ENCODE measurements at places on chromosomes 3 and 15.

GRCh38 chr3:70201975-70202374 lies 110.5 kb downstream of the MDFIC2 start:
- DNase-seq, result no peak

GRCh38 chr3:18787441-18787840 lies 360.9 kb upstream of the KCNH8 start:
- DNase-seq, result no peak

DNA sequence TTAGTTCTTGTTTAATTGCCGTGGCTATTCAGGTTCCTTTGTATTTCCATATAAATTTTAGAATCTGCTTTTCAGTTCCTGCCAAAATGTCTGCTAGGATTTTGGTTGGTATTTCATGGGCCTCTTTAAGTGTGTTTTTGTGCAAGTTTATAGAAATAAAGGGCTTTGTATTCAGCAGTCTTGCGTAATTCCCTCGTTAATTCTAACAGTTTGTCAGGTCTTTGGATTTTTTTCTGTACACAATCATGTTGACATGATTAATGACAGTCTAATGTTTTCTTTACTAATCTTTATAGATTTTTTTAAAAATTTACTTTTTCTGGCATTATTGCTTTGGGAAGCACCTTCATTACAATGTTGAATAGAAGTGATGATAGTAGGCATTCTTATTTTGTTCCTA lies 120.9 kb downstream of the NEK11 start:
- DNase-seq, result no peak

- DNase-seq, result no peak
Observed at GRCh38 chr3:157285141-157285540, 125.2 kb upstream of the CCNL1 start.

DNA sequence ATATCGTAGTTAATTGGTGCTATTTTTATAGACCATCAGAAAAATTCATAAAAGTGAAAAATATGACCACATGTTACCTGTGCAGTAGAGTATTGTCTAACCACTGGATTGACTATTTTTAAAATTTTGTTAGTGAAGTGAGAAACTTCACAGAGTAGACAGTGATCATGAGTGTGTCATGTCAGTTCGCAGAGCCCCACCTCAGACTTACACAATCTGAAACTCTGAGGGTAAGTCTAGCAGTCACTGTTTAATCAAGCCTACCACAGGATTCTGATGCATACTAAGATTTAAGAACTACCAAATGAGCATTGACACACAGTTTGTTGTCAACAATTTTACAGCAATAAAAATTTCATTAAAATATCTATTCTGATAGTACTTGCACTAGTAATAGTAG lies 552.9 kb upstream of the SUCLG2 start:
- DNase-seq, result no peak

DNA sequence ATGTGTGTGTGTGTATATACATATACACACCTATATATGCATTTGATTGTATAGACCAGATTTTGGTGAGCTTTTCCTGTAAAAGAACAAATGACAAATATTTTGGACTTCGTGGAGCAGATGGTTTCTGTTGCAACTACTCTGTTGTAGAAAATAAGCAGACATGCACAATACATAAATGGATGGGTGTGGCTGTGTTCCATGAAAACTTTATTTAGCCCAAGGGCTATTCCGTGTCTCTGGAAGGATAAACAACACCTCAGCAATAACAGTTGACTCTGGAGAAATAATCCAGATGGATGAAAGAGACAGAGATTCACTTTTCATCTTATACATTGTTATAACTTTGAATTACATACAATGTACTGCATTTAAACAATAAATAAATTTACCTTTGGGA lies 441.4 kb downstream of the CNTN3 start:
- no peak for DNase-seq

GRCh38 chr15:64699751-64700388 lies 75.5 kb downstream of the RBPMS2 start:
- no peak for DNase-seq

- no peak for DNase-seq
Observed at GRCh38 chr3:104145164-104145563, 1221.5 kb upstream of the ALCAM start.

- DNase-seq, result no peak
Observed at GRCh38 chr3:84980011-84980410, 21.2 kb downstream of the CADM2 start.

DNA sequence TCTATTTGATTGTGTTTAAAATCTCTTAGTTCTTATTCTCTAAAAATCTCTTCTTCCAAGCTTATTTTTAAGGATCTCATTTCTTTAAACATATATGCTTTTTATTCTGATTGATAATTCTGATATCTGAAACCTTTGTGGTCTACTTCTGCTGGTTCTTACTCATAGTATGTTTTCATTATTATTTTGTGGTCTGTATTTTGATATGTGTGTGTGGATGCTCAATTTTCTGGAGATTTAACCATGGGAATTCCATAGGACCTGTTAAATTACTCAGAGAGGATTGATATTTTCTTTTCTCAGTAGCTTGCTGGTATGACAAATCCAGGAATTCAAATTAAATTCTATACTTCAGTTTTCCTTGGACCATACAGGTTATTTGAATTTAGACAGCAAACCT lies 14.7 kb upstream of the HHLA2 start:
- DNase-seq, result no peak

DNA sequence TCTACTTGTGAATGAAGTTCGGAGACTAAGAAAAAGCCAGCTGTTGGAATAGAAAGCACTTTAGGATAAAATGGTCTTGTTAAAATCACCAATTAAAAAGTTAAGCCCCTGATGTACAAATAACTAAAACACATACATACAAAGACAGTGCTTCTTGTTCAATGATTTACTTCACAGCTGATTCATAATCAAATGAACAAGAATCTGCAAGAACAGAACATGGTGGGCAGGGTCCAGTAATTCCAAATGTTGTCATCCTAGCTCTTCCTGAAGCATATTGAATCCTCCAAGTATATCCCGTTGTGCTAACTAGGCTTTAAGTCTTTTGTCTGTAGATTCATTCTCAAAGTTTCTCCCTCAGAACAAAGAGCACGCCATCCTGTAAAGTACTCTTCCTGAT lies 24.5 kb downstream of the NIT2 start:
- no peak for DNase-seq

DNA sequence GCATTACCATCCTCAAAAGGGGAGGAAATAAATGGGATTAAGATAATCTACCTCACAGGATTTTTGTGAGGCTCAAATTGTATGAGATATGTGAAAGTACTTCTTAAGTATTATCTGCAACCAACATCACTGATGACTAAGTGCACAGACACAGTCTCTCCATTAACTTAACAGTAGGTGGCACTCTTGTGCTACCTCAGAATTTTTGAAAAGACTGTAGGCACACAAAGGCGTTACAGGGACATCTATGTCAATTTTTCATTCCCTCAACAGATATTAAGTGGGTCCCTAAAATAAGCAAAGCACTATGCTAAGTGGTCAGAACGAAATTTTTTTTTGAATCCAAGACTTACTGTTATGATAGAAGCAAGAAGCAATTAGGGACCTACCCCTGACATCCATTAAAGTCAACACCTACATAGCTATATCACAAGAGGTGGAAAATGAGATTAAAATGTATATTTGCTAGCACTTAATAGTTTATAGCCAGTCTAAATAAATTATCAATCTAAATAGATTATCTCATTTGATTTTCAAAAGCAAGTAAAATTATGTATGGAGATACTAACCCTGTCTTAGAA lies 52.9 kb downstream of the RYK start:
- peak; percentile 32 for DNase-seq

GRCh38 chr3:197368821-197369220 lies 70.4 kb upstream of the DLG1 start:
- DNase-seq, result no peak

- DNase-seq, result no peak
Observed at GRCh38 chr3:119295816-119296726, 1.9 kb downstream of the ARHGAP31 start.

DNA sequence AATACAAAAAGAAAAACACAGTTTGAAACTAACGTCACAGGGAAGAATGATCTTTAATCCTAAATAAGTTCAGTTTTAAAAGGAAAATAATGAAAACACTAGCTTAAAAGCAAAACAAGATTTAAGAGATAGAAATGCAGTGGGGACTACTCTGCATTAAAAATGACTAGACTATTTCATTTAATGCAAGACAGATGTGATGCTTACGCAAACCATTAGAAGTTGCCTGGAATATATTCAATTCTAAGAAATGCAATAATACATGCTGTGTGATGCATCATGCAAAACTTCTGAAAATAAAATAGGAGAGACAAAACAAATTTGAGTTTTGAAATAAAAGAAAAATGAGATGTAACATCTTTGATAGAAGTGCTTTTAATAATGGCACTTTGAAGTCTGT lies 97.6 kb upstream of the STRIT1 start:
- DNase-seq, result no peak

DNA sequence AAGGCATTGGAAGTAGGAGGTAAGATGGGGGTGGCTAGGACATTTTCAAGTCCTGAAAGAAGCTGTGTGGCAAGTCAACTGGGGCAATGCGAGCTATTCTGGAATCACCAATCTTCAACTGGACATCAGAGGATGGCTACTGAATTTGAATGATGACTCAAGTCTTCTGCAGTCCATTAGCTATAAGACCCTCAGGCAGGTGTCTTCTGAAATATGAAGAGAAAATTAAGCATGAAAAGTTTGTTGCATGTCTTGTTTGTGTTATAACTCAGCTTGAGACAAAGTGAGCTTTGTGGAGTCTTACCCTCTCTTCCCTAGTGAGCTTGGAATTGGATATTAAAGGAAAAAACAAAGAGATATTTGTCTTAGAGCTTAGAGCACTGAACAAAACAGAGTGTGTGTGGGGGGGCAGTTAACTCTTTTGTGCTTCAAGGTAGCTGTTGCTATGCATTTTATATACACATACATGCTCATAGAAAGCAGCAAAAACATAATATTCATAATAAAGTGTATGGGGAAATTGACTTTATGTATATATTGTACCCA lies 979.1 kb downstream of the MCTP2 start:
- DNase-seq, result no peak

DNA sequence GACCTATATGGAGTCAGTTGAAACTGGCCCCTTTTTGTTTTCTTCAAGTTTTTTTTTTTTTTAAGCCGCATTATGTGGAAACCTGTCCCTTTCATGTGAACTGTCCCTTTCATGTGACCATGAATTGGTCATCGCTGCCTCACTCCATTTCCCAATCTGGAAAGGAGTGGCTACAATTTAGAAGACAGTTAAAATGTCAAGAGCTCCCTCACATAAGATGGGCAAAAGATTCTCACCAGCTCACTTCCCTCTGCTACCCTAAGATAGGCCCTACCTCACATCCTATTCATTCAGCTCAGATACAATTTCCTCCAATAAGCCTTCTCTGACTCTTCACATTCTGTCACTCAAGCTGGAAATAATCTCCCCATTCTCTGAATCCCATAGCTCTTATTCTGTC lies 111.3 kb upstream of the BCL6 start:
- no peak for DNase-seq

- DNase-seq, result no peak
Observed at GRCh38 chr3:197525706-197526105, 30.1 kb downstream of the BDH1 start.

DNA sequence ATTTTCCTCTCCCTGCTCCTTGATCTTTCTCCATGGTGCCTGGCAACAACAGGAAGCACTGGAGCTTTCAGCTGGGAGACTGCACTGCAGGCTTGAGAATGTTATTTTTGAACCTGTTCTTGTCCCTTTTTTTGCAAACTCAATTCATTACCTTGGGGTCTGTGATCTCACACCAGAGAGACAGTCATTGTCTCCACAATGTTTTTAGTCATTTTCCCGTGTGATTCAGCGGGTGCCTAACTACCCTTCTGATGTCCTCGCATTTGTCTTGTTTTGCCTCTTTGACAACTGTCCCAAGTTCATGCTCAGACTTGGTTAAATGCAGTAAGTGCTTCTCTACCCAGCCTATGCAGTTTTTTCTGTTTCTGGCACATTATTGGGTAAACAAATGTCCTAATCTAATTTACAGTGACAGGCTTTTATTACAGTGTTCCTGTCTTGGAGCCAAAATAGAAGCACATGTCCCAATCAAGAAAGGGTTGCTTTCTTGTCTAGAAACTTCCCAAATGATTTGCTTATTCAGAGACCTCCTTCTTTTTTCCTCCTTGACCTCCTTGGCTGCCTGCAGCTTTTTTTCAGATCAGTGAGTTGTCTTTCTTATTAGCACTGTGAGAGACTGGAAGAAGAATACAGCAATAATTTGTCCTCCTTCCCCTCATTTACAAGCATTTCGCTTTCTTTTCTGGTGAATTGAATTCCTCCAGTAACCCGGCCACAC lies 162.4 kb downstream of the NSUN3 start:
- DNase-seq, result no peak

DNA sequence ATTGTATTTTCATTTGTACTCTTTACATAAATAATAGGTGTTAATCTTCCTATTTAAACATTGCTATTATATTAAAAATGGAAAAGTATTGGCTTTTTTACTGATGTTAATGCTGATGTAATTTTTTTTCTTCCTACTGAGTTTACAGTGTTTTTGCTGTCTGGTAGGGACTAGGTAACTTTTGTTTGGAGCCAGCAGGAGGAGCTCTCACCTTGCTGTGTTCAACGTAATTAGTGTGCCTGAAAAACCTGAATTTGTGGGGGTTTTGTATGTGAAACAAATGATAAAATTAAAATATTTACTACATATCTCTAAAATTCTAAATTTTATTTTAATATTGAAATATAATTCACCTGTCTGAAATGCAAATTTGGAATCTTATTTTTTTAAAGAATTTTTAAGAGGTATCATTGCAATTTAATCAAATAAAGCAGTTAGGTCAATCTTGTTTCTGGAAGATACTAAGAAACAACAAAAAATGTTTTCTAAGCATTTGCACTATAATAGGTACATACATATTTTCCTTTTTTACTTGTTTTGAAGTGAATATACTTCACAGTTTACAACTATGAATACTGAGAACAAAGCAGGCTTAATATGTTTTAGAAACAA lies 48.8 kb downstream of the EPHA6 start:
- DNase-seq, result no peak

DNA sequence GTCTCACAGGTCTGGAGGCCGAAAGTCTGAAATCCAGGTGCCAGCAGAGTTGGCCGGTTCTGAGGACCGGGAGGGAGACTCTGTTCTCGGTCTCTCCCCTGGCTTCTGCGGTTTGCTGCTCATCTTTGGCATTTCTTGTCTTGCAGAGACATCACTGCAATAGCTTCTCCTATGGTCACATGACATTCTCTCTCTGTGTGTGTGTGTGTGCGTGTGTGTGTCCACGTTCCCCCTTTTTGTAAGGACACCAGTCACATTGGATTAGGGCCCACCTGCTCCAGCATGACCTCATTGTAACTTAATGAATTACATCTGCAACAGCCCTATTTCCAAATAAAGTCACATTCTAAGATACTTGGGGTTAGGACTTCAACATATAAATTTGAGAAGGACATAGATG lies 12.4 kb upstream of the ATP10A start:
- no peak for DNase-seq

DNA sequence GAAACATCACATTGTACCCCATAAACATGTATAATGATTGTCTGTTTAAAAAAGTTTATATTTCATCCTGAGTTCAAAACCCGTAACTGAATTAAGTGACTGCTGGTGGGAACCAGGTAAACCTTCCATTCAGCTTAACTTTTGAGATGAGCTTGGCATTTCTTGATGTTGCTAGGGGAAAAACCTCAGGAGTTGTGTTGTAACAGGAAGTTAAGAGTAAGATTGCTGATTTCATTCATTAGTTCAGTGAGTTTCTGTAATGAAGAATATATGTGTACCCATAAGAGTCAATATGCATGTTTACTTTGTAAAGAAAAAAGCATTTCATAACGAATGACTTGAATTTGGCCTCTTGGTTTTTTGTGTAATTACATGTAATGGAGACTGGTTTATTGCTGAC lies 32.5 kb downstream of the CTSH start:
- no peak for DNase-seq

Measured in CD4-positive, alpha-beta T cell treated with Interleukin-6 at 100 ng/mL for 8 hours (primary cell).